ENCODE measurements at places on chromosomes 5 and 9.

GRCh38 chr9:37565661-37566618, 10.2 kb downstream of the FBXO10 start:
- DNase-seq: no peak

DNA sequence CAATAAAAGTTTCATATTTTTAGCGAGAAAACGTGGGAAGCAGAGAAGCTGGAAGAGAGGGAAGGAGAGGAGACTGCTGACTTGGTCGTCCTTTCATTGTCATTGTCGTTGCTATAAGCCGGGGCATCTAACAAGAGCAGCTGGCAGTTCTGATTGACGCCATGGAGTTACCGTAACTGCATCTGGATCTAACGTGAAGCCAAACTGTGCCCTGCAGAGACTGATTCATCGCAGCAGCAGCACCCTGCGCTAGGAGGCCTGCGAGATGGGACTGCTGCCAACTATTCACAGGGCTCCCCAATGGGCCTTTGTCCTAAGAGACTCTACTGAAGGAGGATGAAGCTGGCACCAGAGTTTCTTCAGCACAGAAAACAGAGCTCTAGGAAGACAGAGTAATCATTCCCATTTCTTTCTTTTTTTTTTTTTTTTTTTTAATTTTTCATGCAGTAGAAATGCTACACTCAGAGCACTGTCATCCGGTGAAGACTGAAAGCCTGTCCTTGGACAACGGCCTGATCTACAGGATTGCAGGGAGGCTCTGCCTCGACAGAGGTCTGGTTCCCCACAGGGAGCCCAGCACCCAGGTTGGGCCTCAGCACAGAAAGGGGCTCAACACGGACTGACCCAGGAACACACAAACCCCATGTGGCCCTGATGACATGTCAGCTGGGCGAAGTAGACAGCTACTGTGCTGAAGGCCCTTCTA, 47.8 kb downstream of the RETREG1 start:
- peak; percentile 31 for DNase-seq

- DNase-seq: no peak
Measured at GRCh38 chr5:11822598-11822997, 81.6 kb downstream of the CTNND2 start.

DNA sequence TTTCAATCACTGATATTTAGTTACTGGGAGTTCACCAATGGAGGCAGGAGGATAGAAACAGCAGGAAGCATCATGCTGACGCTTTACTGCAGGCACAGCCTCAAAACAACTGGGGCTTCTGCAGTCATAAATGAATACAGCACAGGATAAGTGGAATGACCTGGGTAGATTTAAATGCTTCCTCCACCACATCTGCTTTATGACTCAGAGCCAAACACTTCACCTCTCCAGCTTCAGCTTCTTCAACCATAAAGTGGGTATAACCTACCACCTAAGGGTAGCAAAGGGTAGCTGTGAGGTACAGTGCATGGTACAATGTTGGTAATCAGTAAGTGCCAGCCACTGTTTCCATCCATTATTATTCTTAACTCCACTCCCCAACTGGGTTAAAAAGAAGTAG, 28.4 kb downstream of the RASEF start:
- DNase-seq: no peak

- DNase-seq: no peak
Measured at GRCh38 chr9:2789355-2789754, 54.5 kb downstream of the PUM3 start.

- DNase-seq: no peak
Measured at GRCh38 chr5:13939638-13940037, 4.8 kb downstream of the DNAH5 start.

DNA sequence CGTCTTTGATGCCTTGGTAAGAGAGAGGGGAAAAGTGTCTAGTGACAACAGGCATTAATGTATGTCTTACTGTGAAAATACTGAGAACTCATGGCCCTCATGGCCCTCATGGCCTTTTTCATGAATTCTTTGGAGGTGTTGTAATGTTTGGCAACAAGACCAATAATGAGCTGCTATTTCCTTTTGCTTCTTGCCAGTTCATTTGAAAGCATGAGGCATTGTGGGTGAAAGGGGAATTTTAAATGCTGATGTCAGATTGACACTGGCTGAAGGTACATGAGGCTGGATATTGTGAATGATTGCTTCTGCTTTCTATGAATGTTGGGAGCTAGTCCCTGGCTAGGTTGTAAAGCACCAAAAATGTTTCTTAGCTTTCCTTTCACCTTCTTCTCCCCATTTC, 79.2 kb downstream of the DOCK2 start:
- peak; percentile 58 for DNase-seq

DNA sequence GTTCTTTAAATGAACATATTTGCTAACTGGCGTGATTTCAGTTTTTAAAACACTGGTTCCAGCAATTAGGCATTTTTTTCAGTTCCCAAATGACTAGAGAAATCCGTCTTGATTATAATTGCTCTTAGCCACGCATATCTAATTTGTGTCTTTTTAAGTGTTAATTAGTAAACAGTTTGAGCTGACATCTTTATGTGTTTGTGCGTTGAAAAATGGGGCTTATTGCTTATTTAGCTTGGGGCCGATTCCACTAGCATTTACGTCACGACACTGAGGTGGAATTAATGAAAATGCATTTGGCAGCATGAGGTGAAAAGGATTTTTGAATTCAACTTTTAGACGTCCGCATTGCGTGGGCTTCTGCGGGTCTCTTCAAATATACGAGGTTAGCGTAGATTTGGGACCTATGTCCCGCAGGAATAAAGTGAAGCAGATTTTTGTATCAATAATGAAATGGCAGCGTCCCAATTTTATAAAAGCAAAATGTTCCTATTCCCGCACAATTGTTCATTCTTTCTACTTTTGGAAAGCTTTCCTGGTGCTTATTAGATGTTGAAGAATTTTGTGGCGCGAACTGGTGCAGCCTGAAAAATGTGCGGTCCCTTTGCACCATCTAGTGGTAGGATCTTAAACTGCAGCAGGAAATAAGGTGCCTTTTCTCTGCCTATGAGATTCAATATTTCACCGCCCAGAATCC, 122.7 kb upstream of the LMX1B start:
- peak; percentile 27 for DNase-seq

DNA sequence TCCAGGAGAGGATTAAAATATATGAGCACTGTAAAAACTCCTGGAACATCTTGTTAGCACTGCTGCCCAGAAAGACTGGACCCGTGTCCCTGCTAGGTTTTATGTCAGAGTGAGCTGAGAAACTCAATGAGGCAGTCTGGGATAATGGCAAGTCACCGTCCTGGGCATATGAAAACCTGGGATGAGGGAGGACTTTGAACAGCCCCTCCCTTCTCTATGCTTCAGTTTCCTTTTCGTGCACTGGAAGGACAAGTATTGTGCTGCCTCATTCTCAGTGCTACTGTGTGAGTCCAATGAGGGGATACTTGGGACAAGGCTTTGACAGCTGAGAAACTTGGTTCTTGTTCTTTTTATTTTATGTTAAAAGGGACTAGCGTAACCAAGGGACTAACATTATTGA, 143.0 kb upstream of the SHB start:
- no peak for DNase-seq

- no peak for DNase-seq
Measured at GRCh38 chr9:16512281-16512680, 358.2 kb downstream of the BNC2 start.

GRCh38 chr5:150618588-150619281, 21.7 kb upstream of the SYNPO start:
- DNase-seq: no peak

DNA sequence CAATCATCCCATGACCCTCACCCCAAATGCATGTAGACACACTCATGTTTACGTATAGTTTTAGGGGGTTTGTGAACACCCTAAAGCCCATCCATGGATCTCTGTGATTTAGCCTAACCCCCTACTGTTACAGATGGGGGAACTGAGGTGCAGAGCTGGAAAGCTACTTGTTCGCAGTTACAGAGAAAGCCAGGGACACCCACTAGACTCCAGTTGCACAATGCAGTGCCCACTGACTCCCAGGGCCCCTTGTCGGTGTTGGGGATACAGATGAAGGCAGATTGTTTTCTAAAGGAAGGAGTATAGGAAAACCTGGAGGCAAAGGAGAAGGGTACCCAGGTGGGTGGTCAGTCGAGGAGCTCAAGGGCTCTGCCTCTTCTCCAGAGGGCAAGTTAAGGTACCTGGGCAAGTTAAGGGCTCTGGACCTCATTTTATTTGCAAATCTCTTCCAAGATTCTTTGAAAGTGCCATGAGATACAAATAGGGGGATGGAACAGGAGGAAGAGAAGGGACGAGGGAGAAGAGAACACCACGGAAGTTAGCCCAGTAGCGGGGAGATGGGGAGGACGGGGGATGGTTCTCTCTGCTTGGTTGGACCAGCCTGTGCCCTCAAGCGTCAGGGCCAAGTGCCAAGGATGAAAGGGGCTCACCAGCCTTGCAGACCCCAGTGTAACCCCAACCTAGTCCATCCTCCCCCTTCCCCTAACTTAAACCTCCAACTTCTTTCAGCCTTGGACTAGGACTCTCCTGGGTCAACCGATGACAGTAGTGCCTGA, 958 bp downstream of the MYOZ3 start:
- DNase-seq: no peak

GRCh38 chr5:120499876-120500563, 35.9 kb downstream of the PRR16 start:
- no peak for DNase-seq

DNA sequence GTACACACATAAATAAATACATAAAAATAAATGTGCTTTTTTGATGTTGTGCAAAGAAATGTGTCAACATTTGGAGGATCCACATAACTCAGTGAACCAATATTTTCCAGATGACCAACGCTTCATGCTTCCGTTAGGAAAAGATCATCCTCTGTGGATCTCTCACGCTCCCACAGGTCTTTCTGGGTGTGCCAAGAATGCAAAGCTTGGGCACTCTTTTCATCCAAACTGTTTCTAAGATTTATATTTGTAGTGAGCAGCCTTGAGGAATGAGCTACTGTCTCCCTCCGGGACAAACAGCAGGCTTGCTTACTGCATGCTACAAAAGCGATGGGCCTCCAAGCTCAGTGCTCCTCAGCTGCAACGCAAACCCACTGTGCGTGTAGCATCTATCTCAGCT, 46.2 kb upstream of the RUFY1 start:
- peak; percentile 38 for DNase-seq

DNA sequence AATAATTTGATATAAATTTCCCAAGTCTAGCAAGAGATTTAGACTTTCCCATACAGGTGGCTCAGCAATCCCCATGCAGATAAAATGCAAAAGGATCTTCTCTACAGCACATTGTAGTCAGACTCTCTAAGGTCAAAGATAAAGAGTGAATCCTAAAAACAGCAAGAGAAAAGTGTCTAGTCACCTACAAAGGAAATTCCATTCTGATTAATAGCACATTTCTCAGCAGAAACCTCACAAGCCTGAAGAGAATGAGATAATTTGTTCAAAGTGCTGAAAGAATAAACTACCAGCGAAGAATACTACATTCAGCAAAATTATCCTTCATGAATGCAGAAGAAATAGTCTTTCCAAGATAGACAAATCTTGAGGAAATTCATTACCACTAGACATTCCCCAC, 493.3 kb downstream of the PRELID2 start:
- no peak for DNase-seq

DNA sequence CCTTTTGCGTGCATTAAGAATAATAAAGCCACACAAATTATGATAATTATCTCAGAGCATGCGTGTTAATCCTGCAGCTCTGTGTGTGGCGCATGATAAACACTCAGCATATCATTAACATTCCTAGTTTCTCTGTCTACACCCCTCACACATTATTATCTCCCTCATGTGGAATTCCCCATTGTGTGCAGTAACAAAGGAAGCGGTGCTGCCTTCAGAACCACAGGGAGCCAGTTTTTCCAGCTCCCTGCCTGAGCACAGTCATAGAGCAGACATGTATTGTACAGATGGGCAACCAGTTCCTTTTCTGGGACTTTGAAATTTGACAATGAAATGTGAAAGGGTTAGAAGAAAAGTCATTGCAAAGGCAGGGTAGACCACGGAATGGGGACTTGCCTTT, 1365.5 kb upstream of the CDH9 start:
- no peak for DNase-seq

DNA sequence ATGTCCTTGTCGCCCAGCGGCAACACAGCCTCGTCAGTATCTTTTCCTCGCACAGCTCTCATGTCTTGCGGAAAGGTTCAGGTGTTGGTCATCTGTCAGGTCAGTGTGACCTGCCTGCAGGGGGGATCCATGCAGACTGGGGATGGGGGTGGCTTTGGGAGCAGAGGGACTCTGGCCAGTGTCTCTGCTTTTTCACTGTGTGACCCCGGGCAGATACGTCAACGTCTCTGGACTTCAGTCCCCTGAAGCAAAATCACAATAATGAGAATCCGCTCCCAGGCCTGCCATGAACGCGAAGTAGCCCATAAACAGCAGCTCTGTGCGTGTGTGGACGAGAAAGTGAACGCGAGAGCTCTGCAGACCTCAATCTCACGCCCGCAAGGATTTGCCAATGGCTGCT, 75.7 kb upstream of the FCN1 start:
- no peak for DNase-seq

GRCh38 chr5:43171926-43172325, 20.1 kb upstream of the NIM1K start:
- no peak for DNase-seq

DNA sequence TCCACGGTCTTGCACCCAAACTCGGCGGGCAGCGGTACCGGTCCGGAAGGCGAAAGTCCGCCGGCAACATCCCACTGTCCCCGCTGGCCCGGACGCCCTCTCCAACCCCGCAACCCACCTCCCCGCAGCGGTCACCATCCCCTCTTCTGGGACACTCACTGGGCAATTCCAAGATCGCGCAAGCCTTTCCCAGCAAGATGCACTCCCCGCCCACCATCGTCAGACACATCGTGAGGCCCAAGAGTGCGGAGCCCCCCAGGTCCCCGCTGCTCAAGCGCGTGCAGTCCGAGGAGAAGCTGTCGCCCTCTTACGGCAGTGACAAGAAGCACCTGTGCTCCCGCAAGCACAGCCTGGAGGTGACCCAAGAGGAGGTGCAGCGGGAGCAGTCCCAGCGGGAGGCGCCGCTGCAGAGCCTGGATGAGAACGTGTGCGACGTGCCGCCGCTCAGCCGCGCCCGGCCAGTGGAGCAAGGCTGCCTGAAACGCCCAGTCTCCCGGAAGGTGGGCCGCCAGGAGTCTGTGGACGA, 33.3 kb downstream of the CD180 start:
- DNase-seq: no peak

DNA sequence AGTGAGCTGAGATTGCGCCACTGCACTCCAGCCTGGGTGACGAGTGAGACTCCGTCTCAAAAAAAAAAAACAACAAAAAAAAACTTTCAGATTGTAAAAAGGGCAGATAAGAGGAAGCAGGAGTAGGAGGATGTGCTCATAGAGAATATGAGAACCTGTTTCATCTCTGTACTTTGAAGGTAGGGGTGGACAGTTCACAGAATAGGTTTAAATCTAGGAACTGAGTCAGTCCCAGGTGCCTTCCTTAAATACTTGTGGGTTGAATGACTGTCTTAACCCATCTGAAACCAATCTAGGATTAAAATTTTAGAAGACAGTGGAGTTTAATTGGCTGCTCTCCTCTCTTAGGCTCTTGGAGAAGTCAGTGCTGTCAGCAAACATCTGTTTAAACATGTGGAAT, 12.4 kb downstream of the POLK start:
- DNase-seq: no peak
